ENCODE measurements at places on chromosomes 12 and 14. TPM values are rescaled to one million over a fixed set of nuclear protein-coding genes. Genes with fewer than 3 reads are reported as not detected.

DNA sequence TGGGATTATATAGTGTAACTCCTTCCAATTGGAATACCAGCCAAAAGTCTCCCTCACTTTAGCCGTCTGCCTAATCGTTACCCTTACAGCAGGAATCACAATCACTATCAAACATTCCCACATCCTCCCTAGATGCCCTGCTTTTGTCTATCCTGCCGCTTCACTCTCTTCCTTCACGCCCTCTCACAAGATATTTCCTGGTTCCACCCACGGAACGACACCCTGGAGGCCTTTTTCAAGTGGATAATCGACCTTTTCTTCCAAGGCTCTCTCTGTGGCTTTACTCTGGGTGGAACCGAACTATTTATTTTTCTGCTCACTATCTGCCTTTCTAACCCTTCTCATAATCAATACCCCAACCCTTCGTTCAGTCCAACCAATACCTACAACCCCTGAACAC, 58.9 kb downstream of the MOK start:
- DNase-seq, result no peak
- no peaks in the 10 kb centered on the region for H3K36me3 ChIP-seq
- no peaks in the 10 kb centered on the region for H3K27me3 ChIP-seq
- H3K27ac ChIP-seq, result no peak overlapping the region

DNA sequence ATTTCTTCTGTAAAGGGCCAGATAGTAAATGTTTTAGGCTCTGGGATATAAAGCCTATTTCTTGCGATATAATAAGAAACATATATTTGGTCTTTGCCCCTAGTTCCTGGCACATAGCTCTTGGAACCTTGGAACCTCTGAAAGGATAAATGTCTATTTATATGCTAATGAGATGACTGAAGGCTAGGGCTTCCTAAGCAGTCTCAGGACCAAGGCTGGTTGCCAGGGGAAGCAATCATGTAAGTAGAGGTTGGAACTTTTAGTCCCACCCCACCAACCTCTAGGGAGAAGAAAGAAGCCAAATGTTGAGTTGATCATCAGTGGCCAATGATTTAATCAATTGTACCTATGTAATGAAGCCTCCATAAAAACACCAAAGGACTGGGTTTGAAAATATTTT, 26.6 kb upstream of the NFYB start:
- no peak overlapping the region for H3K4me3 ChIP-seq
- H3K36me3 ChIP-seq, result no peaks in the 10 kb centered on the region
- H3K4me1 ChIP-seq, result no peaks in the 10 kb centered on the region

GRCh38 chr14:52446355-52446754, 106.0 kb downstream of the TXNDC16 start:
- no peaks in the 10 kb centered on the region for H3K36me3 ChIP-seq
- no peak overlapping the region for H3K27ac ChIP-seq
- H3K4me1 ChIP-seq, result no peaks in the 10 kb centered on the region
- H3K4me3 ChIP-seq, result no peak overlapping the region
- no peaks in the 10 kb centered on the region for H3K27me3 ChIP-seq

GRCh38 chr12:238116-238515, 24.2 kb upstream of the SLC6A12 start:
- H3K4me1 ChIP-seq, result no peaks in the 10 kb centered on the region
- no peak overlapping the region for H3K4me3 ChIP-seq
- H3K27me3 ChIP-seq, result no peaks in the 10 kb centered on the region
- H3K36me3 ChIP-seq, result no peaks in the 10 kb centered on the region

DNA sequence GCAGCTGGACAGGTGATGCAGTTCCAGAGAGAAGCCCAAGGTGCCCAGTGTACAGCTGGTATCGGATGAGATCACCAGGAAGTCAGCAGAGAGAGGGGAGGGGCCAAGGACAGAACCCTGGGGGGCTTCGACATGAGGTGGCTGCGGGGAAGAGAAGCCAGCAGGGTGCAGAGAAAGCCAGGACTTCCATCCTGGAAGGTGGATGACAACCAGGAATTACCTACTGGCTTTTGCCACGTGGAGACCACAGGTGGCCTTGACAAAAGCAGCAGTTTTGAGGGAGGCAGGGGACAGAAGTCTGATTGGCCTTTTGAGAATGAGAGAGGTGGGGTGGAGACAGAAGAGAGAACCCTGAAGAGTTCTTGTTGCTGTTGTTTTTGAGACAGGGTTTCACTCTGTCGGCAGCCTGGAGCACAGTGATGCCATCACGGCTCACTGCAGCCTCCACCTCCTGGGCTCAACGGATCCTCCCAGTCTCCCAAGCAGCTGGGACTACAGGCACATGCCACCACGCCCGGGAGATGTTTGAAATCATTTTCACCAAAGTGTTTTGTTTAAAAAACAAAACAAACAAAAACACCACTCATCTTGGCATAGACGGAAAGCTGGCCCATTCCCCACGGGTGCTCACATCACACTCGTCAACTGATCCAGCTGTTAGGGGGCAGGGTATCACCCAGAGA, 35.2 kb downstream of the CDC42BPB start:
- peaks cover 18% of the 10 kb centered on the region for H3K4me1 ChIP-seq
- H3K36me3 ChIP-seq, result no peaks in the 10 kb centered on the region
- no peak for DNase-seq
- H3K4me3 ChIP-seq, result no peak overlapping the region
- H3K27me3 ChIP-seq, result no peaks in the 10 kb centered on the region

GRCh38 chr14:63465347-63465746, 77.8 kb downstream of the PPP2R5E start:
- no peaks in the 10 kb centered on the region for H3K27me3 ChIP-seq
- H3K4me3 ChIP-seq, result no peak overlapping the region
- H3K4me1 ChIP-seq, result peaks cover 5% of the 10 kb centered on the region
- DNase-seq, result no peak

- no peaks in the 10 kb centered on the region for H3K36me3 ChIP-seq
- H3K27ac ChIP-seq, result no peak overlapping the region
- H3K4me3 ChIP-seq, result no peak overlapping the region
- no peaks in the 10 kb centered on the region for H3K4me1 ChIP-seq
- no peak for DNase-seq
Observed at GRCh38 chr12:127688906-127689428, 578.0 kb upstream of the TMEM132C start.

- H3K27me3 ChIP-seq, result no peaks in the 10 kb centered on the region
- no peak overlapping the region for H3K27ac ChIP-seq
- H3K36me3 ChIP-seq, result no peaks in the 10 kb centered on the region
- H3K4me1 ChIP-seq, result no peaks in the 10 kb centered on the region
- H3K4me3 ChIP-seq, result no peak overlapping the region
Observed at GRCh38 chr12:65926119-65926908, 102.0 kb downstream of the HMGA2 start.

The KRT85 gene
- total RNA-seq, result not detected

The LIMA1 gene
- 55.2 TPM for total RNA-seq

The PRB2 gene
- not detected for total RNA-seq

All from upper lobe of left lung (tissue), 6 donors.